ENCODE measurements at places on chromosomes 12 and 14. TPM values are rescaled to one million over a fixed set of nuclear protein-coding genes. Genes with fewer than 3 reads are reported as not detected.

IL26 gene
- 0.32 TPM for total RNA-seq

A2M gene
- total RNA-seq: 18.8 TPM

ANG gene
- 19.0 TPM for total RNA-seq

MYO1H gene
- not detected for total RNA-seq

KCNJ8 gene
- 0.16 TPM for total RNA-seq
